Umbilical cord (tissue), 2 donors: ENCODE measurements at places on chromosomes 5 and 9.

GRCh38 chr5:158785397-158785796 lies 314.3 kb downstream of the EBF1 start:
- DNase-seq = peak; percentile 18

DNA sequence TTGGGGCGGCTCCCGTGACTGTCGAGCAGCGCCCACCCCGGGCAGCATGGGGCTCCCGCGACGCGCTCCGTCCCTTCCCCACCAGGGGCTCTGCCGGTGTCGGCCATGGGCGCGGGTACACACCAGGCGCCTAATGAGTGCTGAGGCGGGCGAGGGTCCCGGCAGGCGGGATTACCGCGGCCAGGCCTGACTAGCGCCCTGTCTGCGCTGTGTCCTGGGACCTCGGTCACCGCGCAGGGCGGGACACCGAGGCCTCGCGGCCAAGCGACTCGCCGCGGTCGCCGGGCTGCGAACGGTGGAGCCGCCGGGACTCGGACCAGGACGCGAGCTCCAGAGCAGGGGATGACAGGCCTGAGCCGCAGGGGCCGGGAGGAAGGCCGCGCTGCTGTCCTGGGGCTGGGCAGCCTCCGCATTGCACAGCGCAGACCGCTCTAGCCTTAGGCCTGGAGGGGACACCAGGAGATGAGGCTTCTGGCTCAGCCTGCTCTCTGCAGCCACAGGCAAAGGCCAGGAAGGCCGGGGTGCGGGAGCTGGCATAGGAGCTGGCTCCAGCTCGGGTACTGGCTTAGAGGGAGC lies 14.1 kb downstream of the LCN10 start:
- no peak for DNase-seq

GRCh38 chr5:144013816-144014215 lies 156.6 kb downstream of the YIPF5 start:
- no peak for DNase-seq

DNA sequence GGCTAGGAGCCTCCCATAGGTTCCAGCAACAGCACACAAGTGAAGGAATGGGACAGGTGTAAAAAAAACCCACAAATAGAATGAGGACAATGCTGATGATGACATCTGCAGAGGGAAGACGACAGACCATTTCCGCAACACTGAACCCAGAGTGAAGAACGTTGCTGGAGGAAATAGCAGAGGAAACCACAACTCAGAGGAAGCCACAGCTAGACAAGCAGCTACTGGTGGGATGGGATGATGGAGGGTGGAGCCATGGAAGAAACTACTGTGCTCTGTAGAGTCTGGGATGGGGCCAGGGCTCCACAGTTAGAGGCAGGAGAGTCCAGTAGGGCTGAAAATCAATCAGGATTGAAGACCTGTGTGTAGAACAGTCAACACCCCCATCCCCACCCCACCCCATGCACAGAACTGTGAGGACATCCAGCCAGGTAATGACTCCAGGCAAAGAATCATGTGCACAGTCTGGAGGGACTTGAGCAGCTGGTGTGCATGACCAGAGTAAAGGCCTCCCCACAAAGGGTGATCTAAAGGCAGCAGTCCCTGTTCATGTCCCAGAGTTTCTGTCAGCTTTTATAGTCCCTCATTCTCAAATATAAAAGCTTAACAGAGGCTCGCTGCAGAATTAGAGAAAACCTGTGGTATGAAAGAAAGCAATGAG lies 65.2 kb upstream of the SPIN1 start:
- DNase-seq = no peak

DNA sequence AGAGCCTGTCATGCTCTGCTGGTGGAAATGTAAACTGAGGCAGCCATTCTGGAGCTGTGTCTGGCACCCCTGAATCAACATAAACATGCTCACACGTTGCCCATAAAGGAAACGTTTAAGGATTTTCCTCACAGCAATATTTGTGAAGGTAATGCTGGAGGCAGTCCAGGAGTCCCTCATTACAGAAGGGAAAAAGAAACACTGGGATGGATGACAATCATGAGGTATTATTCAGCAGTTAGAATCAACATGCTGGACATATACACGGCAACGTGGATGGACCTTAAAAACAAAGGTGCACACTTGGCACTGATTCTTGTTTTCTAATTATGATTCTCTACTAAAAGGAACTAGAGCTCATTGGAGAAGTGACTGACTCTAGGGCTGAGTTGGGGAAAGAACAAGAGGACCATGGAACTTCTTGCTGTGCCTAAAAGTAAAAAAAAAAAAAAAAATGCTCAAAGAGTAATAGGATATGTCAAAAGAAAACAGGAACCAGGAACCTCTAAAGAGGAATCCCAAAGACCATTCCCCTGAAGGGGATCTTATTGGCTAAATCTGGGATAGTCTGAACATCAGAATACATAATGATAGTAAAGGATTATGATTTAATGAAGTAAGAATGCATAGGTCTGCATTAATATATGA lies 18.6 kb downstream of the B4GALT1 start:
- DNase-seq = no peak

- no peak for DNase-seq
Observed at GRCh38 chr5:95256991-95257390, 27.9 kb downstream of the MCTP1 start.

GRCh38 chr5:40585537-40586267 lies 94.0 kb upstream of the PTGER4 start:
- no peak for DNase-seq

DNA sequence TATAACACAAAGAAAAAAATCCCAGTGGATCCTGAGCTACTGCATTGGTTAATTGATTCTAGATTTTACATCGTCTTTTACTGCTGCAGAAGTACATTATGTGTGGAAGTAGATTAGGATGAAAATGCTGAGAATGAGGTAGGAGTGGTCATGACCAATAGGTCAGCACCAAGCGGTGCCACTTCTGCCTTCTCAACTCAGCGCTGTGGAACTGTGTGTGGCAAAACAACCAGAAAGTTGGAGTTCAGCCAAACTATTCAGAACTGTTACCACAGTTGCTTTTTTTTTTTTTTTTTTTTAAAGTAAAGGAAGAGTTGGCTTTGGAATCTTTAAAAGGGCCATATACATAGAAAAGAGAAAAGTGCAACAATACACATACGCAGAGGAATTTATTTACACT lies 24.2 kb downstream of the POU5F2 start:
- DNase-seq = no peak

GRCh38 chr5:122155546-122155945 lies 26.2 kb downstream of the ZNF474 start:
- DNase-seq = no peak

- no peak for DNase-seq
Observed at GRCh38 chr9:1870915-1871314, 144.2 kb upstream of the SMARCA2 start.

DNA sequence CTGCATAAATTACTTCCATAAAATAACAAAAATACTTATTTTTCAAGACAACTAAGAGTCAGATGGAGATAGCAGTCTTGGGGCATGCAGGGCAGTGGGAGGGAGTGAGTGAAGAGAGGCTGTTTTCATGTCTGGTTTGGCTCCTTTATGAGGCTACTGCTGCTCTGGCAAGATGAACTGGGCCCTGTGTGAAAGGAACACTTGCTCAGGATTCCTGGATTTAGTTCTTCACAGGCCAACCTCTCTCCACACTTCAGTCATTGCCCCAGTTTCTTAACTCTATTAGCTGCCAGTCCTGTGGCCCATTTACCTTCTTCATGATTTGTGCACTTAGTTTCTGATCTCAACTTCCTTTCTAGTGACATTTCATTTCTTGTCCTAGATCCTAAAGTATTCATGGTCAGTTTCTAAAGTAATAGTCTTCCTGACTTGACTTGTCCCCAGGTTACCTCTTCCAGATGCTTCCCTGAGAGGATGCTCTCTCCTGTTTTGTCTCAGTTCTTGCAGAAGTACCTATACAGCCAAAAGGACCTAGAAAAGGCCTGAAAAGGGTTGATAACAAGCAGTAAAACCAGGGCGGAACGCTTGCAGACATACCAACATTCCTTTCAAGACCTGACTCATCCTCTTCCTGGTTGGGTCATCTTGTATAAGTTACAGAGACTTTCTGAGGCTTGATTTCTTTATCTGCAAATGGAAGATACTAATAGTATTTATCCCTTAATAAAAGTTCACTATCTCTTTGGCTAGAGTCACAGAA lies 77.0 kb upstream of the ZFAND5 start:
- peak; percentile 90 for DNase-seq

DNA sequence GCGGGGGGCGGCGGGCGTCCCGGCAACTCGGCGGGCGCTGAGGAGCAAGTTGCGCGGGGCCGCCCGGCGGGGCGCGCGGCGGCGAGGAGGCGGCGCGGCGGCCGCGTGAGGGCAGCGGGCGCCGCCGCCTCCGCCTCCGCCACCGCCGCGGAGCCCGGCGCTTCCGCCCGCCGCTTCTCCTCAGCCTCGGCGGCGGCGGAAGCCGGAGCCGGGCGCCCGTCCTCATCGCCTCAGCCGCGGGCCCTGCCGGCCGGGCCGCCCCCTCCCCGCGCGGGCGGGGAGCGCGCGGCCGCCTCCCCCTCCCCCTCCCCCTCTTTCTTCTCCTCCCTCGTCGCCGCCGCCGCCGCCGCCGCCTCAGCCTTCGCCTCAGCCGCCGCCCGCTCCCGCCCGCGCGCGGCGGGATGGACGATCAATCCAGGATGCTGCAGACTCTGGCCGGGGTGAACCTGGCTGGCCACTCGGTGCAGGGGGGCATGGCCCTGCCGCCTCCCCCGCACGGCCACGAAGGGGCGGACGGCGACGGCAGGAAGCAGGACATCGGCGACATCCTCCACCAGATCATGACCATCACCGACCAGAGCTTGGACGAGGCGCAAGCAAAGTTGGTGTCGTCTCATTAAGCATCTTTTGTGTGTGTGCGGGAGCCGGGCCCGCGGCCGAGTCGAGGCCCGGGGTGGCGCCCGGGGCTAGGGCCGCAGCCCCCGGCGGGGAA lies at the start of gene PBX3:
PBX3 (plus strand) TSS at position 321 of the 712 bp plus-strand sequence.
- DNase-seq = peak; percentile 58

- no peak for DNase-seq
Observed at GRCh38 chr5:173785400-173785799, 102.7 kb upstream of the CPEB4 start.

GRCh38 chr5:123916345-123917121 lies 404.6 kb downstream of the CSNK1G3 start:
- peak; percentile 83 for DNase-seq

DNA sequence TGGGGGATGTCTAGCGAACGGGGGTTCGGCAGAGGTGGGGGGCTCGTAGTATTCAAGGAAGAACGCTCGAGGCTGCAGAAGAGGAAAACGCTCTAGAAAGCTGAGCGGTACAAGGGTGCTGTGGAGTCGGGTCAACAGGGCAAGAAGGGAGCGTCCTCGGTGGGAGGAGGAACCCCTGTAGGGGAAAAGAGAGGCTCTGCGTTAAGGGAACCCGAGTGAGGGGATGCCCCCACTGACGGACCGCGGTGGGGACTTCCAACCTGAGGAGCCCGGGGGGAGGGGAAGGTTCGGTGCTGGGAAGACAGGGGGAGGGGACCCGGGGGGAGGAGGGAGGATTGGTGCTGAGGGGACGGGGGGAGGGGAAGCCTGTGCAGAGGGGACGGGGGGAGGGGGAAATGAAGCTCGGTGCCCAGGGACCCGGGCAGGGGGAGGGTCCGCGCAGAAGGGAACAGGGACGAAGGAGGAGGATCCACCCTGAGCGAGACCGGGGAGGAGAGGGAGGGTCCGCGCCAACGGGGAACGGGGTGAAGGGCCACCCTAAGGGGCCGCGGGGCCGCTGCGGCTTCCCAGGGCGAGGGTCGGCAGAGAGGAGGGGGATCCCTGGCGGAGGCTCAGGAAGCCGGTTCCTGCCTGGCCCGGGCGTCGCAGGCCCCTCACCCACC lies 621 bp downstream of the NR6A1 start:
- no peak for DNase-seq

DNA sequence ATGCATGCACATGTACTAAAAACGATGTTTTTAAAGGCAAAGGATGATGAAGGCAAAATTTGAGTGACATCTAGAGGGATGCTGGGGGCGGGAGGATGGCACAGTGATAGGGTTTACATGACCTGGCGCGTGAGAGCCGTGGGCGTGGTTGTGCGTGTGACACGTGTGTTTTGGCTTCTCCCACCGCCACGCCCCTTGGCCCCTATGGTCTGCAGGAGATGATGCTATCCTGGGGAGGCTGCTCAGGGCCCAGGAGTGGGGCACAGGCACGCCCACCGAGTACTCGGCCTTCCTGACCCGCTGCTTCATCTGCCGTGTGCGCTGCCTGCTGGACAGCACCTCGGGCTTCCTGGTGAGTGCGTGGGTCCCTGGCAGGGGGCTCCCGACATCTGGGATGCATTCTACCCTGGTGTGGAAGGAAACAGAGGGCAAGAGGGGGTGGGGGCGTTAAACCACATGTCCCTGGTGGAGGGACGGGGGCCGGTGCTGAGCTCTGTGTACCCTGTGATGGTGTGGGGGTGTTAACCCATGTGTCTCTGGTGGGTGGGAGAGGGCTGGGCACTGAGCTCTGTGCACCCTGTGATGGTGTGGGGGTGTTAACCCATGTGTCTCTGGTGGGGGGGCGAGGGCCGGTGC lies 19.2 kb upstream of the EXOC3 start:
- DNase-seq = no peak

DNA sequence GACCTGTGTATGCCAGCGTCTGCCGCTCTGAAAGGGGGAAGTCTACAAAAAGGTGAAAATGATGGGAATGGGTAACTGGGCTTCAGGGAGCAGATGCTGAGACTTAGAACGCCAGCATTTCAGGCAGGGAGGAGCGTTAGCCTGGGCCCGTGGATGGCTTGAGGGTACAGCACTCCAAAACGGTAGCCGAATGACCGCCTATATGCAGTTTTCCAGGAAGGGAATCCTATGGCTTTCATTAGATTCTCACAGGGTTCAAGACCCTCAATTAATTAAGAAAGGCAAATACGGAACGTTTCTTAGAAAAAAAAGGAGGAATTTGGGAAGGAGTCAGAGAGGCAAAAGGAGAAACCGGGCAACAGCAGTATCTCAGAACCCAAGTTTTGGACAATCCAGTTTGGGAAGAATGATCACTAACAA lies 639 bp downstream of the AMACR start:
- DNase-seq = no peak

GRCh38 chr5:81167078-81167477 lies 66.0 kb upstream of the CKMT2 start:
- DNase-seq = peak; percentile 24

GRCh38 chr5:172905346-172906140 lies 53.7 kb upstream of the RPL26L1 start:
- DNase-seq = peak; percentile 64

DNA sequence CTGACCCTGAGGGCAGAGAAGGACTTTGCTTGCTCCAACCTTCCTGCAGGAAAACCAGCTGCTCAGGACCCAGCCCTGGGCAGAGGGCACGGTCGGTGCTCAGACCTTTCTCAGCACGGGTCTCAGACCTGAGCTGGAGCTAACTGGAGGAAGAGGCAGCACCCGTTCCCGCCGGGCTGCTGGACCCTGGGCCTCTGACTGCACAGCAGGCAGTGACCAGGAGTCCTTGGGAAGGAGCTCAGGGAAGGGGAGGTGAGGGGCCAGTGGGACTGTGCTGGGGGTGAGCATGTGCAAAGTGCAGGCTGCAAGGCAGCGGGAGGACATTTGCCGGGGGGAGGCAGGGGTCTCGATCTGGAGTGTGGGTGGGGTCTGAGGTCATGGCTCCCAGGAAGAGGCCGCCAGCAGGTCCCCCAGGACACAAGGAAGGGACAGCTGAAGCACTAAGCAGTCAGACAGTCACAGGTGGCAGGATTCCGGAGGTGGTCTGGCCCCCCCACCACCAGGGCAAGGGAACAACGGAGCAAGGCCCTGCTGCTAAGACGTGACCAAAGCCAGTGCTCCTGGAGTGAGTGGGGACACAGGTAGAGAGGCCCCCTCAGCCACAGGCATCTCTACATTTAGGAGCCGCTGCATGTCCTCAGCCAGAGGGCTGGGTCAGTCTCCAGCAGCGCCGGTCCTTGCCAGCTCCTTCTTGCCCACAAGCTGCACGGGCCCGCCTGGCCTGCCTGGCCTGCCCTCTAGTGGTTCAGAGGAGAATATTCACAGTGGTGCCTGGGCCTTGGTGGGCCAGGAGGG lies 4.8 kb upstream of the DPM2 start:
- peak; percentile 56 for DNase-seq

- DNase-seq = peak; percentile 23
Observed at GRCh38 chr5:79181419-79182022, 54.4 kb upstream of the JMY start.
